Stimulated activated CD4-positive, alpha-beta T cell treated with anti-CD3 and anti-CD28 coated beads, Interleukin-4, amount 100 ng/mL, for 1 hour (primary cell): ENCODE measurements at places on chromosomes 1 and 21.

DNA sequence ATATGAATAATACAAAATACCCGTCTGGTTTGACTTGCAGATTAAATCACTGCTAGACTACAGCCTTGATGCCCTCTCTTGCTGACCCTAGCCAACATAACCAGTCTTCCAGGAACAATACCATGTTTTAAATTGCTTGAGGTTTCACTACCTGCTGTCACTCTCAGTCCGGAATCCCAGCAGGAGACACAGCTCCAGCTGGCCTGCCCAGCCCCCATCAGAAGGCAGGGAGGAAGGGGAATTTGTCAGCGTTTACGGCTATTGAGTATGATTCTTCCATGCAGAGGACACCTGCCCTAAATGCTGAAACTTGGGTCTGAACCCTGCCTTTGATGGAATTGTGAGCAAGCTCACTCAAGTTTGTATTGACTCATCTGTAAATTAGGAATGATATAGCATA lies 33.0 kb downstream of the ZNF496 start:
- DNase-seq, result no peak

GRCh38 chr1:211183747-211184313 lies 49.9 kb upstream of the KCNH1 start:
- no peak for DNase-seq

DNA sequence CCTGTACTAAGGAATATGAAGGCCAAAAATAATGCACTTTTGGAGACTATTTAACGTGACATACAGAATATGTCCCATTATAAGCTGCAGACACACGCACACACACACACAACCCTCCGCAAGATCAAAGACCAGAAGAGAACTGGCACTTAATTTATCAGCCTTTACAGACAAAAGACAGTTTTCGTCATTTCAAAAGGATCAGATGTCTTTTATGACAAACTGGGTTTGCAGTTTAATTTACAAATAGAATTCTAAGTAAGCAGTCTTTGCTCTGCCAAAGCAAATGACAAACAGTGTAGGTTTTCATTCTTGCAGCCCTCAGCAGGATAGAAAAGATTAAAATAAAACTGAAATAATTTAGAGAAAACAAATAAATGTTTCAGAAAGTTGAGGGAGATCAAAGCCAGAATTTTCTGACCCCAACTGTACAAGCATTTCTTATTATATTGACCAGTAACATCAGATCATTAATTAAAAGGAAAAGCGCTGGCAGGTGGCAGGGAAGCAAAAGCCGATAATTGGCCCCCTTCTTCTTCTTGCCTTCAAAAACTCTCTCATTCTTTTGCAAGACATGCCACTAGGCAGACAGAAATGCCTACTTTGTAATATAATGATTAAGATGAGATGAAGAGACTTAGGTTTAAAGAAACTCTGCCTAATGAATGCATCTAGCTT lies 169.0 kb downstream of the DENND1B start:
- DNase-seq, result no peak

- DNase-seq, result no peak
These were observed 29.6 kb upstream of the SFPQ start for GRCh38 chr1:35222322-35223083.

- no peak for DNase-seq
These were observed 26.4 kb upstream of the FOXE3 start for GRCh38 chr1:47389731-47390130.

- DNase-seq, result no peak
These were observed 97.1 kb upstream of the ESRRG start for GRCh38 chr1:216820345-216820744.

DNA sequence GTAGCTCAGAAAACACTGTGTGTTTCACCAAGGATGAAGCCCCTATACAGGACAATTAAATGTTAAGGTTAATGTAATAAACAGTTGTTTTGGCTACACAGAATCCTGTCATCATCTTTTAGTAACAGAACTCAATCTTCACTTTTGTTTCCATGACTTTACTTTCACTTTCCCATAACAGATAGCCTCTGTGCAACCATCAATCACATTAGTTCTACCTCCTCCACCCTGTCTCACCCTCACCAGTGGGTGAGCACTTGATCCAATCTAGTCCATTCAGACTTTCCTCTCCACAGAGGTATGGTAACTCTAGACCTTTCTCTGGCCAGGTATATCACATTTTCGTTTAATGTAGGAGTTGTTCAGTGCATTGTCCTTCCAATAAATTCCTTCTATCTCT lies 1018.5 kb downstream of the ADGRL2 start:
- DNase-seq, result no peak

- DNase-seq, result no peak
These were observed 14.0 kb downstream of the KCNN3 start for GRCh38 chr1:154856049-154856448.

DNA sequence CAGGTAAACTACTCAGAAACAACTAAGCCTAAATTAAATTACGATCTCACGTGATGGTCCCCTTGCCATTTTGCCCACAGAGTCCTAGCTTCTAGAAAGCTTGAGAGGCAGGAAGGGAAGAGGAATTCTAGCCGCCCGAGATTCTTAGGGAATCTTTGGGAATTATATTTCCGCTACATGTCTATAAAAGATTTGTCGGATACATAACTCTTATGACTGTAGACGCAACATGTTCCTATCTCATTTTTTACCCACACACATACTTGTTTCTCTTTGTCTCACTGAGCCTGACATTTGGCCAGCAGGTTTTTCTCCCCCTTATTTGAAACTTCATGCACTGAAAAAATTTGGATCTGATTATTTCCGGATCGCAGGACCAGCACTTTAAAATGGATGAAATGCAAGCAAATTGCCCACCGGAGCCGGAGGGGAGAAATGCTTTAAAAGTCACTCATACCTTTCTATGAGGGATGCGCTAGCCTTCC lies 5.5 kb downstream of the GLIS1 start:
- no peak for DNase-seq

DNA sequence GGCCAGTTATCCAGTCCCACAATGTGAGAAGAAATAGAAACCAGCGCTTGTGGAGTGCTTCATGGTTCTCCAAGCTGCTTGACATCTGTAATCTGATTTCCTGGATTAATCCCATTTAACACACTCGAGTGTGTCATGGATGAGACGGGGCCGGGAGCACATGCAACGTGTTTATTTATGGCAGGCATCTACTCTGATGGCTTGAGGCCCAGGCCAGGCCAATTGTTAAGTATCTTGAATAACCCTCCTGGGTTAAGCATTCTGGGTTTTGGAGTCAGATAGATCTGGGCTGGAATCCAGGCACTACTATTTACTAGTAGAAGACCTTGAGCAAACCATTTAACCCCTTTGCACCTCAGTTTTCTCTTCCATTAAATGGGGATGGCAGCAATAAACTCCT lies 37.5 kb upstream of the LAPTM5 start:
- no peak for DNase-seq

DNA sequence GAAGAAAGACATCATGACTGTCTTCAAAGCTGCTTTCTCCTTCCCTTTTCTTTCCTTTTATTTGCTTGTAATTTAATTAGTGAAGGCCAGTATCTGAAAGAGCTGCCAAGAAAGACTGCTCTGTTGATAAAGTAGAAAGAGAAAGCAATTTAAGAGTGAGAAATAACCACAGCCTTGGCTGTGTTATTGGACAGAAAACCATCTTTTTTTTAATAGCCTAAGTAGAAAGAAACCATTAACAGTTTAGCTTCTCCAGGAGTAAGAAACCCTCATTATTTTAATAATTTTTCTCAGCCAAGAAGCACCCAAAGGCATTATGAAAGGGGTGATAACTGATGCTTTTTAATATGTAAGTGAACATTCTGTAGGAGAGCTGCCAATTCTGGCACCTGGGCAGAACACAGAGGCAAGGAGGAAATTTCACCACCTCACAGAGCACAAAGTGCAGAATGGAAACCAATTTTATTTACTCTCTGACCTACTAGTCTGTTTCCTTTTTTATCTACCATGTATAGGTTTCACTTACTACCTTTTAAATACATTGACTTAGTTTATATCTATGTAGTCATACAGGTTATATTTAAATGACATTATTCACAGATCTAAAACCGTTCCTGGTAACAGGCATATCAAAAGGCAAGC lies 703.2 kb downstream of the MRPL39 start:
- DNase-seq, result no peak

- no peak for DNase-seq
These were observed 134.8 kb downstream of the BACH1 start for GRCh38 chr21:29433366-29434059.

GRCh38 chr1:9326596-9326995 lies 33.9 kb downstream of the SPSB1 start:
- no peak for DNase-seq

GRCh38 chr1:233442026-233442780 lies 114.7 kb downstream of the MAP3K21 start:
- no peak for DNase-seq

- DNase-seq, result no peak
These were observed 5.9 kb downstream of the UCK2 start for GRCh38 chr1:165833358-165833757.

- no peak for DNase-seq
These were observed 295.8 kb downstream of the LTN1 start for GRCh38 chr21:28696844-28697410.

DNA sequence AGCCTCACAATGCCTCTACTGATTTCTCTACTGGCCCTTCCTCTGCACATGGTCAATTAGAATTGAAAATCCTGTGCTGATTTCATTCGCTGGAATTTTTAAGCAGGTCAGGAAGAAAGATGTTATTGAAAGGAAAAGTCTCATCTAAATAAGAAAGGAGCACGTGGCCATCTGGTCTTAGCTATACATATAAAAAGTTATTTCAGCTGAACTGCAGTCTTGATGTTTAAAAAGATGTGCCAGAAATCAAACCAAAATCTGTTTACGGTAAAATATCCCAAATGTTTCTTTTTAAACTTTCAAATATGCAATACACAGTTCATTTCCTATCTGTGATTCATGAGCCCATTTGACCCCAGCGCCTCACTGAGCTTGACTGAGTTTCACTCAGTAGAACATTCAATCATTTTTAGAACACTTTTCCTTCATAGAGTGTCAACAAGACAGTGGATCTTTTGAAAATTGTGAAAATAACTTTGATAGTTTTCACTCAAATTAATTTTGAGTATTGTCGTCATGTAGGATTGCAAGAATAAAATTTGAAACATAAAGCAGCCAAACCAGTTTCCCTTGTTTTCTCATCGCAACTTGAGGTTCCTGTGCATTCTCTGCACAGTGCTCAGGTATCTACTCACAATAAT lies 293.6 kb downstream of the PTPRC start:
- DNase-seq, result no peak

- DNase-seq, result no peak
These were observed 53.3 kb upstream of the ERO1B start for GRCh38 chr1:236334893-236335545.

GRCh38 chr1:184649451-184649888 lies 105.2 kb downstream of the EDEM3 start:
- no peak for DNase-seq

DNA sequence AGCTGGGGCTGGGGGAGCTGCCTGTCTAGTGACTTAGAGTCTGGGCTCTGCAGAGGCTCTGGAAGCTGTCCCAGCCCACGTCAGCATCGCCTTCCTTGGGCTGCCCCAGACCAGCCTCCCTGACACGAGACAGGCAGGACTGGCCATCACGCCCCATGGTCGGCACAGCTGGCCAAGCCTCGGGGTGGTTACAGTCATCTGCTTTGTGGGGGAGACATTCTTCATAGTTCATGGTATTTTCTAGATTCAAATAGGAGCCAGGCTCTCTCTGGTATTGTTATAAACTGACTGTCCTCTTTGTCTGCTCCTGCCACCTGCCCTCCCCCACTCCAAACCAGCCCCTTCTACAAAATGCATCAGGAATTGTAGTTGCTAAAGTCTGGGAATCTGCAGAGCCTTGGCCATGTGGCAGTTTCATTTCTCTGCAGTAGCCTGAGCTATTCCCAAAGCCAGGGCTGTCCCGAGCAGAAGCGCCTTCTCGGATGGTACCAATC lies 29.4 kb downstream of the OLFML2B start:
- no peak for DNase-seq

DNA sequence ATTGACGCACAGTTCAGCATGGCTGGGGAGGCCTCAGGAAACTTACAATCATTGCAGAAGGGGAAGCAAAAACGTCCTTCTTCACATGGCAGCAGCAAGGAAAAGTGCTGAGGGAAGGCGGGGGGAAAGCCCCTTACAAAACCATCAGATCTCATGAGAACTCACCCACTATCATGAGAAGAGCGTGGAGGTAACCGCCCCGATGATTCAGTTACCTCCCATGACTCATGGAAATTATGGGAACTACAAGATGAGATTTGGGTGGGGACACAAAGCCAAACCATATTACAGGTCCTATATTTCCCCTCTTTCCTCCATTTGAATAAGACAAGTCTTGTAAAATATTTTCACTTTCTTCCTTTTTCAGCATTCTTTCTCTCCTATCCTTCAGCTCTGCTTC lies 7.7 kb upstream of the TTLL7 start:
- DNase-seq, result no peak

DNA sequence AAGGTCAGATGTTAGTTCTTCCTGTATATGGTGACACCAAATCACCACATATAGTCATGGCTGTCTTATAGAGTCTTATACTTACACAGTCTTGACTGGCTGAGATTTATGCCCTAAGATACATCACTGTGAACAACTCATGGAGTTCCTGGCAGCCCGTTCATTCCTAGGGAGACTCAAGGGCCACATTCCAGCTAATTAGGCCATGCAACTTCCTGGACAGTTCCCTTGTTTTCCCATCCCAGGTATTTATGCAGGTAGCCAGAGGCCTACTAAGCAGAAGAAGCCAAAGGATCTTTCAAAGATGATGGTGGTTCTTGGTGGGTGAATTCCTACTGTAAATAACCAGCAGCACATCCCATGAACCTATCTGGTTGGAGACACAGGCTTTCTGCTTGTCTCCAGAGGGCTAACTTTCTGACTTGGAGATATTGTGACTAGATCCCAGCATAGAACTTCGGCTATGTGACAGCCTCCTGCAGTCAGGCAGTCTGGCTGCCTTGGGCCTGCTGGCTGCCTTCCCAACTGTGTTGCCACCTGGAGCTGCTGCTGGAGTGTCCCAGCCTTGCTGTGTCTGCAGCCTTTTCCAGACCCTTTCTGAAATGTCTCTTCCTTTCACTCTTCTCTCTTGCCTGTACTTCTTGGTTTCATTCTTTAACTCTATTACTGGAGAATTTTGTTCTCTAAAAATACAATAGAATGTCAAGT lies 283.8 kb downstream of the CACNA1E start:
- DNase-seq, result no peak
